Stimulated activated CD8-positive, alpha-beta memory T cell treated with anti-CD3 and anti-CD28 coated beads, Interleukin-7, amount 100 ng/mL, for 1 hour (primary cell): ENCODE measurements at places on chromosomes 13 and 19.

DNA sequence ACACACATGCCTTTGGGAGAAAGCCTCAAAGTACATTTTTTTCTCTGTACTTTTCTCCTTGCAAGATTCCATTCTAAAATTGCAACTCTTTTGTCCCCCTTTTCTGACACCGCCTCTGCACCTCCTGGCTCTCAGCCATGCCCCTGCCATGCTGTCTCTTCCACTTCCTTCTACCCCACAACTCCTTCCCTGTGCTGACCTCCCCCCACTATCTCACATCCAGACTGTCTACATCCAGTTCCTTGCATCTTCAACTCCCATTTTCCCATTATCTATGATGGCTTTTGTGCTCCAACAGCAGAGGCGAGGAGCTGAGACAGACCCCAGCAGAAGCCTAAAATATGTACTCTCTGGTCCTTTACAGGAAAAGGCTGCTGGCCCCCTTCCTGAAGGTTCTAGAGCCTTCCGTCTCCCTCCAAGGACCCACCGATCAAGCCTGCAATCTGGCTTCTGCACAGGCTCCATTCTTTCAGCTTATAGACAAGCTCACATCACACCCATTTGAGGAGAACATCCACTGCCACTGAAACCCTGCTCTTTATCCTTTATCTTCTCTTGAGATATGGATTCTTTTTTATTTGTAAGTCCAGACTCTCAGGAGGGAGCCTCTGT lies 50.2 kb downstream of the RFX2 start:
- DNase-seq: no peak

DNA sequence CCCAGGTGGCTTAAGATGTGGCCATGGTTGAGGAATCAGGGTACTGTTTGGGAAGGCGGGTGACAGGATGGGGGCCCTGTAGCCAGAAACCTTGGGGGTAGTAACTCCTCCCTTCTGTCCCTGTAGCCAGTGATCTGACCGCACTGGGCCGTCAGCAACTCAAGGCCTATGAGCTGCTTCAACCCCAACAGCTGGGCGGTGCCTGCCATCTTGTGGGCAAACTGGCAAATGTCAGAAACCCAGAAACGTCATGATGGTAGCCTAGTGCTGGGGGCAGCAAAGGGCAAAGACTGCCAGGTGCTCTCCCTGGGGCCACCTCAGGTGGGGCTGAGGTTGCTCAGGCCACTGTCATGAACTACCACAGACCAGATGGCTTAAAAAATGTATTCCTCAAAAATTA lies 3.5 kb downstream of the COPE start:
- DNase-seq: no peak

DNA sequence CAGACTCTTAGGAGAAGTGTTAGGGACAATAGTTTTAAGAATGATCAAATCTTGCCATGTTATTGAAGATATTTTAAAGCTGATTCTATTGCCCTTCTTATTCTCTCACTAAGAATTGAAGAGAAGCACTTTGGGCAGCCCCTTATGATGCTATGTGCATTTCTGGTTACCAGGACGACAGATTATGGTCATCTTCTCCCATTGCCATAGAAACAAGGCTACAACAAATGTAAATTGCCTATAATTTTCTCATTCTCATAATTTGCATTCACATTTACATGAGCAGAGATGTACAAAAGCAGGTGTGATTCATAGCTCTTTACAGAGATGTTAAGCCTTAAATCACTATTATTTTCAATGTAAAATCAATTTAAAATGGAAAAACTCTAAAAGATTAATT lies 137.3 kb upstream of the PCDH9 start:
- DNase-seq: no peak

GRCh38 chr19:37989855-37990254 lies 82.8 kb downstream of the SIPA1L3 start:
- DNase-seq: no peak

- DNase-seq: no peak
These were observed 84.0 kb downstream of the CYSLTR2 start for GRCh38 chr13:48737689-48738088.

- DNase-seq: no peak
These were observed 5.3 kb downstream of the RGS9BP start for GRCh38 chr19:32680986-32681385.

- DNase-seq: no peak
These were observed 3.9 kb downstream of the SLC25A15 start for GRCh38 chr13:40793339-40793738.

DNA sequence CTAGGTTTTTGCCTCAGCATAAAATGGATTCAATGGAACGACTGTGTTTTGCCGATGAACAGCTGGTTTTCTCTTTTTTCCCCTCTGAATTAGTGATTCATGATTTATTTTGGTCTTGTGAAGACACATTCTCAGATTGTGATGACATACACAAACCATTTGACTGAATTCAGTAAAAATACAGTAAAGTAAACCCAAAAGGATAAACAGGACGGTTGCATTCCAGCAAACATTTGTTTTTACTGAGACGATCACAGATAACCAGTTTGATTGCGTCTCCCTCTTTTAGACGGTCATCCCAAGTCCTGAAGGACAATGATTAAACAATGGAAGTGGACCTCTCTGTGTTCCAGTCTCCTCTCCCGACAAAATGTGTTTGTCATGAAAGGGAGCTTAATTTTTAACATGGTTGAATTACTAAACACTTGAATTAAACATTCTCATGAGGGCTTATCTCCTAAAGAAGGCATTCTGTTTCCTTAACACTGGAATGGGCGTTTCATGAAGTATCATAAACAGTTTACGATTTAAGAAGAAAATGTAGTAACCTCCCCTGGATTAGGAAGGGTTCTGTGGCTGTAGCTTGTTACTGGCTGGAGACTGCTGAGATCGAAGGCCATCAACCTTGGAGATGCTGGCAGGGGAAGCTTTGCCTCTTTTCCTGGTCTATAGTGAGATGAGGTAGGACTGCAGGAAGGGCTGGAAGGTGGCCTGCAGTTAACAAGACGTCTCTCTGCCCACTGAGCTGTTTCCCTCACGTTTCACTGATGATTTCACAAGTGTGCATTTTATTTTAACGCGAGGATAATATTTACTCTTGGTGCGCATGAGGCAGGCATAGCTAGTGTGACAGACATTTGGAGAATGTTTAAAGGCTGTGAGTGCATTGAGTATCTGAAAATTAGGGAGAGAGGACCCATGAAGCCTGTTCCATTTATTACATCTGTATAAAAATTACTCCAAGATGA lies 457.9 kb downstream of the FGF9 start:
- DNase-seq: no peak

GRCh38 chr19:7242601-7243258 lies 51.5 kb downstream of the INSR start:
- DNase-seq: no peak

DNA sequence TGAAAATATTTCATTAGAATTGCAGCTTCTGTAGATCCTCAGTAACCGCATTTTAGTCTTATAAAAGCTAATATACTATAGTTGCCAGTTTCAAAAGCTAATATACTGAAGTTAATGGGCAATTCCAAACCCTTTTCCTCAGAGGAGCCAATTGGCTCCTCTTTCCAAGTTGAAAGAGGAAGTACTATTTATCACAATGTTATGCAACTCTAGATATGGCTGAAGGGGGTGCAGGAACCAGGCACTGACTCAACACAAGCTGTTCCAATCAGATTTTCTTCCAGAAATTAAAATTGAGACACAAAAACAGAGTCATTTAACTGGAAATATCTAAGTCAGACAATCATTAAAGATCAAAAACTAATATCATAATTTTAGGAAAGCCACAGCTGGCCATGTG lies 258.9 kb downstream of the PCDH20 start:
- no peak for DNase-seq

DNA sequence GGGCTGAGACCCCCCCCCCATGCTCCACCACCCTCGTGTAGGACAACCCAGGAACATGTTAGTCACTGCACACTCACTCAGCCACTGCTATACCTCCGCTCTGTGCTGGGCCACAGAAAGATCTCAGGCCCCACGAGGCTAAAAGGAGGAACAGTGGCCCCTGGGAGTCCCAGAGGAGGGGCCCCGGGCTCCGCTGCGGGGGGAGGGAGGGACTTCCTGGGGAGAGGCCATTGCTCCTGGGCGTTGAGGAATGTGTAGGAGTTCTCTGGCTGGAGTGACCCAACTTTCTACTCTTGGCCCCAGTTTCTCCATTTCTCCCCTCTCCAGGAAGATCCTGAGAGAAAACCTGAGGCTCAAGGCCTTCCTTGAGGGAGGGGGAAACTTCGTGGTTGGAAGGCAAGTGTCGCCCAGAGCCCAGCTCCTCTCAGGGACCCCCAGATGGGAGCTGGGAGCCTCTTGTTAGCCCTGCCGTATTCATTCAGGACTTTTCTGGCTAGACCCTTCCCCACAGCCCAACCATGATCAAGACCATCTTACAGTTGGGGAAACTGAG lies 13.6 kb downstream of the ONECUT3 start:
- DNase-seq: no peak

DNA sequence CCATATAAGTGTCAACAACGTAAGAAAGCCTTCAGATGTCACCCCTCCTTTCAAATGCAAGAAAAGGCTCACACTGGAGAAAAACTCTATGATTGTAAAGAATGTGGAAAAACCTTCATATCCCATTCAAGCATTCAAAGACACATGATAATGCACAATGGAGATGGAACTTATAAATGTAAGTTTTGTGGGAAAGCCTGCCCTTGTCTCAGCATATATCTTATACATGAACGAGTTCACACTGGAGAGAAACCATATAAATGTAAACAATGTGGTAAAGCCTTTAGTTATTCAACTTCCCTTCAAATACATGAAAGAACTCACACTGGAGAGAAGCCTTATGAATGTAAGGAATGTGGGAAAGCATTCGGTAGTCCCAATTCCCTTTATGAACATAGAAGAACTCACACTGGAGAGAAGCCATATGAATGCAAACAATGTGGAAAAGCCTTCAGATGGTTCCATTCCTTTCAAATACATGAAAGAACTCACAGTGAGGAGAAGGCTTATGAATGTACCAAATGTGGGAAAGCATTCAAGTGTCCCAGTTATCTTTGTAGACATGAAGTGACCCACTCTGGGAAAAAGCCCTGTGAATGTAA lies 11.1 kb downstream of the ZNF844 start:
- no peak for DNase-seq

GRCh38 chr19:29833614-29834261 lies 21.9 kb downstream of the CCNE1 start:
- DNase-seq: no peak

- no peak for DNase-seq
These were observed 16.3 kb downstream of the DCUN1D2 start for GRCh38 chr13:113474179-113474578.

GRCh38 chr13:105083992-105084391 lies 1451.5 kb downstream of the EFNB2 start:
- DNase-seq: no peak

DNA sequence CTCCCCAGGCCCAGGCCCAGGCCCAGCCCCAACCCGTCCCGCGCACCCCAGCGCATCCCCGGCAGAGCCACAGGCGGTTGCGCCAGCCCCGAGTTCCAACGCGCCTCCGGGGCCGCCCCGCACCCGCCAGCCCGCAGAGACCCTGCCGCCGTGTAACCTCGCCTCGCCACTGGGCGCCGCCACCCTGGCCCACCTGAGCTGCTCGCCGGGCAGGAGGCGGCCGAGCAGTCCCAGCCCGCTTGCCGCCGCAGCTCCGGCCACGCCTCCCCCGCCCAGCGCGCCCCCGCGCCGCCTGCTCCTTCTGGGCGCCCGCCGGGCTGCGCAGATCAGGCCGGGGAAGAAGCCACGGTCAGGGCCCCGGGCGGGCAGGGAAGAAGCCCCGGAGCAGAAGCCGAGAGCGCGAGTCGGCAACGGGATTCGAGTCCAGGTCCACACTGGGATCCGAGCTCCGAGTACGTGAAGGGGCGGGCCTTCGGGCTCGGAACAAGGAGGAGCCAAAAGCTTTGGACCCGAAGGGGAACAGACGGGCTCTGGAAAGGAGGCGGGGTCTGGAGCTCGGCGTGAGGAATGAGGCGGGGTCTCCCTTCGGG lies at the start of gene MBOAT7:
Gene MBOAT7 (minus strand): TSS at position 436 of the 590 bp plus-strand sequence. CDS start 1,072 bp downstream, outside the sequence.
- no peak for DNase-seq

GRCh38 chr13:88866195-88866594 lies 1195.0 kb downstream of the SLITRK5 start:
- no peak for DNase-seq

GRCh38 chr19:54128441-54128725 lies 9.2 kb upstream of the CNOT3 start:
- no peak for DNase-seq

DNA sequence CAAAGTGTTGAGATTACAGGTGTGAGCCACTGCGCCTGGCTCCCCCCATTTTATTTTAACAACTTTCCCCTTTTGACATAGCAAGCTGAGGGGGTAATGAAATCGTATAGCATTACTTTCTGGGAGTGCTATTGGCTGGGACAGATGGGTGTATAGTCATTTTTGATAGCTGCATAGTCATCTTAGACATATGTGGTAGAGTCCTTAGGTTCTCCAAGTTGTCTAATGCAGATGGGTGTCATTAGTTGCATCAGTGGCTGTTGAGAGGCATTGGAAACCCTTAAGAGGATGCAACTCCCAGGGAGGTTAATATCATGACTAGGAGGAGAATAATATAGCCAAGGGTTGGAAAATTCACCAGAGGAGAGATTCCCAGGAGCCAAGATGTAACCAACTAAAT lies 28.6 kb upstream of the PNMA8B start:
- DNase-seq: no peak

- no peak for DNase-seq
These were observed 67.9 kb downstream of the ATP11A start for GRCh38 chr13:112757759-112758086.

- DNase-seq: no peak
These were observed 19.0 kb downstream of the FNDC3A start for GRCh38 chr13:48994706-48995105.

GRCh38 chr13:85266771-85267170 lies 532.4 kb downstream of the SLITRK6 start:
- no peak for DNase-seq

GRCh38 chr19:33832633-33833032 lies 36.0 kb downstream of the KCTD15 start:
- no peak for DNase-seq

GRCh38 chr13:19952850-19953249 lies 5.7 kb upstream of the ZMYM2 start:
- no peak for DNase-seq

DNA sequence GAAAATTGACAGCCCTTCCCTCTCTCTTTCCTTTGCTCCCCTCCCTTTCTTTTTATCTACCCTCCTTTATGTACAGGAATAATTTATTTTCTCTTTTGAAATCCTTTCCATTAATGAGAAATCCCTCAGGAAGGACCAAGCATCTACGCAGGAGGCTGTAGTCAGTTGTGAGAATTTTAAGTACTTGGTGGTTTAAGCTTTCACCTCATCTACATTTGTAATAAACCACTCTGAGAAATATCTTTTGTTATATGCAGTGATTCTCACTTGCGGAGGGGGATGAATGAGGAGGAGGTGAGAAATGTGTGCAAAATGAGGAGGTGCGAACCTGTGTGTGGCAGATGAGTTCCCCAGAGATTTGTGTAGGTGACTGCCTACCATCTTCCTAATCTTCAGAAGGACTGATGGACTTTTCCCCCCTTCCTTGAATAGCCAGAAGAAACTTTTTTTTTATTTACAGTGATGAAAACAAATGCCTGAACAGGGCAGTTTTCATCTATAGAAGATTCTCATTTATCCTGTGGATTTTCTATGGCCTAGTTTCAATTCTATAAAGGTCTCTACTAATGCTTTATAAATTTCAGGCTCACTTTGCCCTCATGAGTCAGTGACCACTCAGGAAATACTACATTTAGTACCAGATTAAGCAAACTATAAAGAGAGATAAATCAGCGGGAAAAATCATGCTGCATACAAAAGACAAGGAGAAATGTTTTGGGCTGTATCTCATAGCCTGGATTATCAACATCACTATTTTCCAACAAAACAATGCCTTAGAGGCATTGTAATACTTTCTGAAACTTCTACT lies 118.3 kb downstream of the LHFPL6 start:
- no peak for DNase-seq

GRCh38 chr13:20190076-20190475 lies 2.7 kb downstream of the GJB2 start:
- DNase-seq: no peak
